Ascending aorta (tissue), 2 donors: ENCODE measurements at places on chromosomes 12 and 14. TPM values are rescaled to one million over a fixed set of nuclear protein-coding genes. Genes with fewer than 3 reads are reported as not detected.

The SLC25A21 gene
- not detected for total RNA-seq

The SUOX gene
- total RNA-seq = 5.4 TPM

- DNase-seq = no peak
These were observed 2.7 kb upstream of the TC2N start for GRCh38 chr14:91870001-91870400.

- no peak for DNase-seq
These were observed 27.1 kb downstream of the ATP6V1D start for GRCh38 chr14:67332468-67332867.

DNA sequence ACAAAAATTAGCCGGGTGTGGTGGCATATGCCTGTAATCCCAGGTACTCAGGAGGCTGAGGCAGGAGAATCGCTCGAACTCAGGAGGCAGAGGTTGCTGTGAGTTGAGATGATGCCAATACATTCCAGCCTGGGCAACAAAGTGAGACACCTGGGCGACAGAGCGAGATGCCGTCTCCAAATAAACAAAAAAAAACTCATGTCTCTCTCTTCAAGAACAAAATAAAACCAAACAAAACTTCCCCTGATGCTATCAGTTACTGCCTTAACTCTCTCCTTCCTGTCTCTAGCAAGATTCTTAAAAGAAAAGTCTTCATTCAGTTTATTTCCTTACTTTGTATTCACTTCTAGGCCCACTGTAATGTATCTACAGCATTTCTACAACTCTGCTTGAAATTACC lies 20.8 kb downstream of the KLHL28 start:
- DNase-seq = no peak

DNA sequence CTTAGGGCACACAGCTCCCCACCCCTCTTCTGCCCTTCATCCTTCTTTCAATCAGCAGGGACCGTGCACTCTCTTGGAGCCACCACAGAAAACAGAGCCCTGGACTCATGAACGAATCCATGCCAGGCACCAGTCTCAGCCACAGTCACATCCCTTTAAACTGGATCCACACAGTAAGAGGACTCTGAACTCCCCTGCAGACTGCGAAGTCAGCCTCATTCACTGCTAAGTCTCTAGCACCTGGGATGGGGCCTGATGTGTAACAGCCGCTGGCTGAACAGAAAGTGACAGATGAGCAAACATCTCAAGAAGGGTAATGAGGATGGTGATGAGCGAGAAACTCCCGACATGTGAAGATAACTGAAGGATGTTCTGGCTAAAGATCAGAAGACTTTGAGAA lies 45.8 kb upstream of the IQSEC3 start:
- no peak for DNase-seq
